Fibroblast of gingiva (primary cell): ENCODE measurements at places on chromosomes 2 and 18.

GRCh38 chr2:179898873-179899272 lies 37.5 kb upstream of the ZNF385B start:
- peak; percentile 3 for DNase-seq

GRCh38 chr18:33804258-33804657 lies 226.2 kb downstream of the ASXL3 start:
- peak; percentile 13 for DNase-seq

DNA sequence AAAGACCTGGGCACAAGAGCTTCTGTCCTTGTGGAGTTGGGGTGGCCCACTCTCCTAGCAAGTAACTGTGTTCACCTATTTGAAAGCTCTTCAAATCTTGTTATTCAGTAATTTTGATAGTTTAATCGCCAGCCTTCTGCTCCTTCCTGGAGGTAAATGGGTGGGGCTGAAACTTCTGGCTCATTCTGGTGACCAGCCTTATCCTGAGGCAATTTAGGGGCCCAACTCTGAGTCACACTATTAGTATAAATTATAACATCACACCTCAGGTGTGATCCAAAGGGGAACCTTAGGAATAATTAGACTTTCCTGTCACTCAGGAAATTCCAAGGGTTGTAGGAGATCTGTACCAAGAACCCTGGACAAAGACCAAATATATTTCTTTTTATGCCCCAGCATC lies 255.8 kb upstream of the RGPD4 start:
- DNase-seq: no peak

DNA sequence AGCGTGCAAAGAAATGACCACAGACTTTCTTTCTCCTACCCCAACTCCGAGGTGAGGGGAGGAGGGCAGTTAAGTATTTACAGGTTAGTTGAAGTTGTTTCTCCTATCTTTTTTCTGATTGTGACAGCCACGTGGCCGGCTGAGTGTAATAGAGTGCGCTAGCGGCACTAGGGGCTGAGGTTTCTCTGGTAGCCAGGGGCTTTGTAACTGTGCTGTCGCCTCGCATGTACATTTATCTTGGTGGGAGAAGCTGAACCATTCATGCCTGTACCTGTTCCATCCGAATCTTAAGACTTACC lies 214.1 kb upstream of the STON1 start:
- no peak for DNase-seq

GRCh38 chr2:162028511-162028910 lies 45.5 kb downstream of the DPP4 start:
- DNase-seq: no peak

DNA sequence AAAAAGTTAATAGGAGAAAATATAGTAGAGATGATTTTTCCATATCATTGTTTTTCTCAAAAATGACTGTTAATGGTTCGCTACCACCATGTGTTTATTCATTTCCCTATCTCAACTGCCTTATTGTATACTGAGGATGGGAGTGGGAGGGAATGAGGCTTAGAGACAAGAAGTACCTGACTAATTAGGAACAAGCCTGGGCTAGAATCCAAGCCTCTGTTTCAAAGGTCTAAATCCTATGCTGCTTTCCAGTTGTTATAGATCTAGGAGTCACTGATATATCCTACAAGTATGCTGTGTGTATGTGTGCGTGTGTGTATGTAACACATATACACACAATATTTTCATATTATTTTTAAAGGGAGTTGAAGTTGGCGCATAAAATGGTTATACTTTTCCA lies 465.9 kb downstream of the EPHA4 start:
- no peak for DNase-seq

GRCh38 chr2:649426-650342 lies 27.5 kb downstream of the TMEM18 start:
- no peak for DNase-seq

GRCh38 chr2:106904242-106904641 lies 18.3 kb upstream of the ST6GAL2 start:
- DNase-seq: no peak

DNA sequence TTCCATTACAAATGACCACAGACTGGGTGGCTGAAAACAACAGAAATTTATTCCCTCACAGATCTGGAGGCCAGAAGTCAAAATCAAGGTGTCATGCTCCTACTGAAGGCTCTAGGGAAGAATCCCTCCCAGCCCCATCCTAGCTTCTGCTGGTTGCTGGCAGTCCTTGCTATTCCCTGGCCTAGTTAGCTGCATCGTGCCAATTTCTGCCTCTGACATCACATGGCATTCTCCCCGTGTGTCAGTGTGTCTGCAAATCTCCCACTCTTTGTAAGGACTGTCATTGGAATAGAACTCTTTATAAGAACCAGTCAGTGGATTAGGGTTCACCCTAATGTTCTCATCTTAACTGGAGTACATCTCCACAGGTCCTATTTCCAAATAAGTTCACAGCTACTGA lies 30.5 kb upstream of the NCKAP5 start:
- DNase-seq: no peak

GRCh38 chr2:66576311-66576560 lies 141.3 kb downstream of the MEIS1 start:
- DNase-seq: no peak

- no peak for DNase-seq
These were observed 473.6 kb downstream of the NUP35 start for GRCh38 chr2:183597841-183598240.

DNA sequence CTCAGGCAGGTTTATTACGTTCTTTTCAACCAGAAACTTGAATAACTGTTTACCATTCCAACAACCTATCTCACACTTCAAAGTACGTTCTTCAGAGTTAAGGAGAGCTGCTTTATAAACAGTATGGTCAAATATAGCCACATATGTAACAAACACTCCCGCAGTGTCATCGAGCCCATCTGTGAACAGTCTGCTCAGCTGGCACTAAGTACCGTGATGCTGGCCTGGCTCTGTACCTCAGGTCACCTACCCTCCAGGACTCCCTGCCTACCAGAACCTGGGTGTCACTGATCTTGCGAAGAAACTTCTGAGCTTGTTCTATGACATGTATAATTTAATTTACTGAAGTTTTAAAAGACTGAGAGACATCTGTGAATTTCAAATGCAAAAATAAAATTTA lies 71.4 kb downstream of the SEPTIN10 start:
- no peak for DNase-seq

GRCh38 chr2:151292141-151292540 lies 2.7 kb upstream of the NMI start:
- DNase-seq: no peak

DNA sequence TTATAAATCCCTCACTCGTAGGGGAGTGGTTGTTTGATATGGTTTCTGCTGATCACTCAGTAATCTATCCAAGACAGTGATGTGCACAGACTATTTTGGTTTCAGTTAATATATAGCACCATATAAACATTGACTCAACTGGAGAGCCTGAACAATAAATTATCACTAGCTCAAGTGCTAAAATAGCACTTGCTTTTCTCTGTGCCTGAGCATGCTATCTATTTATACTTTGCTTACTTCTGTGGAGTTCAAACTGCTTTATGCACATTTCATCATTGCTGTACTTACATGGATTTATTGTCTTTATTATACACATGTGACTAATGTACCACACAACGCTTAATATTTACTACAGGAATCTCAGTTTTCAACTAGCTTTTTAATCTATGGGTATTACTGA lies 133.6 kb downstream of the BCL2 start:
- no peak for DNase-seq

GRCh38 chr2:41962922-41963622 lies 84.7 kb upstream of the PKDCC start:
- DNase-seq: no peak

DNA sequence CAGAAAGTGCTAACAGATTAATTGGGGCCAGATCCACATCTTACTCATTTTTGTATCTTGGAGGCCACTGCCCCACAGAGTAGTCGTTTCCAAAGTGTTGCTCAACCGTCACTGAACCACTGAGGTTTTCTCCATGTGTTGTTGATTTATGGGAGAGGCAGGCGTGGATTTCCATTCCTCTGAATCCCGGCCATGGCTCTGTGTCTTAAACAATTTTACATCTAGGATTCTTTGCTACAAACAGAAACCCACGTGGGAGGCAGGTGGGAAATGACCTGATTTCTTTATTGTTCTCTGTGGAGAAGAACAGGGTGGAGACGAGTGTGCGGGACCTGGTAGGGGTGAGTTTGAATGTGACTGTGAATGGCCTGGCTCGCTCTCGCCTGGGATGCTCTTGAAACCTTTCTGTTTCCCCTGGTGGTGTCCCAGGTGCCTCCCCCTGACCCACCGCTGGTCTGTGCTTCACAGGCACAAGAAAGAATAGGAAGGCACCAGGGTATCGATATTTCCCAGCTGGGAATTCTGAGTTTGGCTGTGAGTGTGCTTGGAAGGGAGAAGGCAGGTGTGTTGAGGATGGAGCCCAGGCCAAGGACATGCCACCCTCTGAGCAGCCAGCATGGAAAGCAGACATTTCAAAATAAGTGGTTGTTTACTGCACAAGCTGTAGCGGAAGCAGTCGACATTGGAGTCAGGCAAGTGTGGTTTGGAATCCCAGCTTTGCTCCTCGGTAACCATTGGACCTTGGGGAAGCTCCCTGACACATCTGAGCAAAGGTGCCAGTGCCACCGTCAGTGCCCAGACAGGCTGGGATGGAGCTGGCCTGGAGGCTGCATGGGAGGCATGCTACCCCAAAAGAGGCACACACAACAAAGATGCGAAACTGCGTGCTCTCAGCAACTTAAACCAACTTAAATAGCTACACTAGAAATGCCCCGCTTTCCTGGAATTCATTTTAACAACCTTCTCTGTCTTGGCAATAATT lies 50.0 kb downstream of the LPIN1 start:
- peak; percentile 93 for DNase-seq

- DNase-seq: peak; percentile 29
These were observed 364.8 kb upstream of the GALNT5 start for GRCh38 chr2:156892467-156893281.

DNA sequence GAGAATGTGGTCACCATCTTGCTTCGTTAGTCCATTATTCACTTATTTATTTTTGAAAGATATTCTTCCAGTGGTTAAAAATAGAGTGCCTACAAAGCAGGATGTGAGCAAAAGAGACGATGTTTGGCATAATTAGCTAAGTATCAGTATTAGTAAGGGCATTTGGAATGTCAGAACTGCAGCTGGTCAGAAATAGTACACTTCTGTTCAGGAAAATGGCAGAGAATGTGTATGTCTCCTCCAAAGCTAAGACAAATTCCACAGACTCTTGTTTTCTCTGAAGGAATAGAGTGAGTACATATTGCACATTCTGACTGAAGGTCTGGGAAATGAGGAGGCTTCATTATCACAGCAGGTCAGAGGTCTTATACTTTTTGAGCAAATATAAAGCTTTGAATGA lies 209.0 kb downstream of the L3MBTL4 start:
- DNase-seq: peak; percentile 7

GRCh38 chr2:108377401-108377800 lies 353 bp upstream of the SULT1C4 start:
- DNase-seq: peak; percentile 49

GRCh38 chr2:27018142-27018541 lies 14.6 kb upstream of the TMEM214 start:
- DNase-seq: no peak

- DNase-seq: peak; percentile 99
These were observed 284.8 kb downstream of the MREG start for GRCh38 chr2:215728504-215729065.

- no peak for DNase-seq
These were observed 99.5 kb upstream of the CCDC85A start for GRCh38 chr2:56084111-56084901.

GRCh38 chr2:121665504-121665903 lies 16.2 kb upstream of the CLASP1 start:
- DNase-seq: no peak

- no peak for DNase-seq
These were observed 93.4 kb downstream of the PARD3B start for GRCh38 chr2:204638471-204639194.

- DNase-seq: no peak
These were observed 69.7 kb downstream of the DCC start for GRCh38 chr18:52409727-52410126.

DNA sequence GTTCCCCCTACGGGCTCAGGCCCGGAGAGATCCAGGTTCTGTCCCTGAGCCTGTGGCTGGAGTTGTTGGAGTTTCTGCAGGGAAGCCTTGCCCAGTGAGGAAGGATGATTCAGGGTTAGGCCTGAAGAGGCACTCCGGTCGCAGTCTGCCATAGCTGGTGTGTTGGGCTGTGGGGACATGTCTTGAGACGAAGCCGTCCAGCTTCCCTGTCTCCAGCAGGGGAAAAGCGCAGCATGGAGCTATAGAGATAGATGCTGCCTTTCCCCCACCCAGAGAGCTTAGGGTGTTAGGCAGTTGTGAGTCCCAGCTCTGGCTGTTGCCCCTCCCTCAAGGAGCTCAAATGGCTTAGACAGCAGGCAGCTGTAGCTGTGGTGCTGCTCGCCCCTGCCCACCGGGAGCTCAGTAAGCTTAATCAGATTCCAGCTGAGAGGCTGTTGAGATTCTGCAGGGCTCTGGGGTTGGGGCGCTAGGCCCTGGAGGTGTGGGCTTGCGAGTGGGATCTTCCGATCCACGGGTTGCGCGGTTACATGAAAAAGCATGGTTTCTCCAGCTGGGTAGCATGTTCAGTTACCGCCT lies 103.9 kb downstream of the PMAIP1 start:
- DNase-seq: no peak

- peak; percentile 95 for DNase-seq
These were observed 41.4 kb downstream of the OXER1 start for GRCh38 chr2:42722320-42723190.

GRCh38 chr18:35695803-35696202 lies 114.3 kb downstream of the GALNT1 start:
- no peak for DNase-seq

GRCh38 chr2:3010001-3010400 lies 367.6 kb downstream of the EIPR1 start:
- no peak for DNase-seq

DNA sequence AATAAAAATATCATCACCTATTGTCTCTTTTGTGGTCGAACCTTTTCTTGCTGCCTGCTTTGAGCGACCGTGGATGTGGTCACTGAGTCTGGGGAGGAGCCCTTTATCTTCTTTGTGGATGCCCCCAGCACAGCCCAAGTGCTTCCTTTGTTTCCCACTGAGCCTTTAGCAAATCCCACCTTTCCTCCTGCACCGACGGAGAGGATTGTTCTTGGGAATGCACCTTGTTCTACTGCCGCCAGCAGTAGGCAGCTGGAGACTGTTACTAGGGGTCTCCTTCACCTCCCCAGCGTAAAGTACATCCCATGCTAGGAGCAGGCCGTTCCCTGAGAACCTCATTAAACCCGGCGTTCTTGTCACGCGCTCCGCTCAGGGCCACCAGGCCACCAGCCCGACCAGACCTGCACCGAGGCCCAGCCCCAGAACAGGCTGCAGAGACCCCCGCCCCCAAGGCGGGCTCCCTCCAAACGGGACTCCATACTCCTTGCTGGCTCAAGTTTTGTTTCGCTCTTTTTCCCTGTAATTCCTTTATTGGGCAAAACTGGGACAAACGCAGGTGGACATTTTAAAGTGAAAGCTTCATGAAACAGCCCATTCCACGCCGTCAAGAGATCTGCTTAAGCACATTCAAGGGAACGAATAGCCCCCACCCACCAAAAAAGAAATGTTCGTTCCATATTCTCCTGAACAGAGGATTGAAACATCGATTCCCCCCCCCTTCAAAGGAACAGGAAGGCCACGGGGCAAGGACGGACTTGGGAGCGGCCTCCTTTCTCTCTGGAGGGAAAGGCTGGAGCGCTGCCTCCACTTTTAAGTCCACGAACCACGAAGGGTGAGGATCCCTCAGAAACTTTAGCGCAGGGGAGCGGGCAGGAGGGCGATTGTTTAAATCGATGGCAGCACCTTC lies 1.1 kb upstream of the MAT2A start:
- DNase-seq: peak; percentile 28

GRCh38 chr18:13139885-13140450 lies 78.6 kb upstream of the LDLRAD4 start:
- no peak for DNase-seq
